Effector memory CD8-positive, alpha-beta T cell (primary cell): ENCODE measurements at places on chromosomes 13 and 19.

- DNase-seq = no peak
Observed at GRCh38 chr19:51002542-51003311, 1.3 kb upstream of the KLK8 start.

DNA sequence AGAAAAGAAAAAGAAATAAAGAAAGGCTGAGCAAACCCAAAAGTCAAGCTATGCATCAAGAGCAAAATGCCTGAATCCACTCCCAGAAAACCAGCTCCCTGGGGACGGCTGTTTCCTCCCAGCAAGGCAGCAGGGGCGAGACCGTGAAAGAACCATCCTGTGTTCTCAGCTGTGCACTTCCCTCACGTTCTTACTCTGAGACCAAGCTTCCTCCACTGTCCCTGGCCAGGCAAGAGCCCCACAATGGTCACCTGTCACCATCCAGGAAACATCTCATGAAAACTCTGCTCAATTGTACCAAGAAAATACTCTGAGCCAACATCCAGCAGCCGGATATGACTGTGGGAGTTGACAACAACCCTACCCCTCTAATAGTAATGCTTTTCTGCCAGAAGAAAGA is 22.9 kb downstream of the RAB20 start:
- no peak for DNase-seq

- DNase-seq = no peak
Observed at GRCh38 chr13:108342369-108343289, 73.1 kb downstream of the TNFSF13B start.

- no peak for DNase-seq
Observed at GRCh38 chr13:108070491-108070890, 144.8 kb downstream of the LIG4 start.

DNA sequence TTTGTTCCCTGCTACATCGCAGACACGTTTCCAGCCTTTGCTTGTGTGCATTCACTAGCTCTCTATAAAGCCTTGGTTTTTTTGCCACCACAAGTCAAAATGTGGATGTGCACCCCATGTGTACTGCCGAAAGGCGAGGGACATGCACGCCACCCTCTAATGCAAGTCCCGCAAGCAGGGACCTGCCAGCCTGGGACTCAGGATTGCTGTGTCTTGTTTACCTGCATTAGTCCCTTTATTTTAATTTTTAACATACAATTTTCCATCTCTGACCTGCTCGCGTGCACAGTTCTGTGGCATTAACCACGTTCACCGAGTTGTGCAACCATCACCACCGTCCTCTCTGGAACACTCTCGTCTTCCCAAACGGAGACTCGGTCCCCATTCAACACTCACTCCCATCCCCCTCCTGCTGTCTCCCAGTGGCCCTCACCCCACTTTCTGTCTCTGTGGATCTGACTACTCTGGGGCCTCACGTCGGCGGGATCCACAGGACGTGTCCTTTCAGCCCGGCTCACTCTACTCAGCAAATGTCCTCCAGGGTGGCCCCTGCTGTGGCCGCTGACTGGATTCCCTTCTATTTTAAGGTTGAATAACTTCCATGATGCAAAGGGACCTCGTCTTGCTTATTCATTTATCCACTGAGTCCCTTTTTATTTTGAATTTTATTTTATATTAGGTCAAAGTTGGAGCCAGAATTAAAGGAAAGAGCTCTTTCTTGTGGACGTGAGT is 58.4 kb downstream of the RASA3 start:
- DNase-seq = no peak

GRCh38 chr19:54209058-54209810 is 8.6 kb downstream of the RPS9 start:
- DNase-seq = no peak

DNA sequence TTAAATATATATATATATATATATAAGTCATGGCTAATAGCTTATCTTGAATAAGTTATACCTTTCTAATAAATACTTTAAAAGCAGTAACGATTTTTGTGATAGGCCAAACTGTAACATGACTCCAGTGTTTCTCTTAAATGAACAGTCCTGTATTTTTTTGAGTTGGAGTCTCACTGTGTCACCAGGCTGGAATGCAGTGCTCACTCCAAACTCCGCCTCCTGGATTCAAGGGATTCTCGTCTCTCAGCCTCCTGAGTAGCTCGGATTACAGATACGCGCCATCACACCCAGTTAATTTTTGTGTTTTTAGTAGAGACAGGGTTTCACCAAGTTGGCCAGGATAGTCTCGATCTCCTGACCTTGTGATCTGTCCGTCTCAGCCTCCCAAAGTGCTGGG is 814.2 kb upstream of the SLITRK5 start:
- DNase-seq = no peak

DNA sequence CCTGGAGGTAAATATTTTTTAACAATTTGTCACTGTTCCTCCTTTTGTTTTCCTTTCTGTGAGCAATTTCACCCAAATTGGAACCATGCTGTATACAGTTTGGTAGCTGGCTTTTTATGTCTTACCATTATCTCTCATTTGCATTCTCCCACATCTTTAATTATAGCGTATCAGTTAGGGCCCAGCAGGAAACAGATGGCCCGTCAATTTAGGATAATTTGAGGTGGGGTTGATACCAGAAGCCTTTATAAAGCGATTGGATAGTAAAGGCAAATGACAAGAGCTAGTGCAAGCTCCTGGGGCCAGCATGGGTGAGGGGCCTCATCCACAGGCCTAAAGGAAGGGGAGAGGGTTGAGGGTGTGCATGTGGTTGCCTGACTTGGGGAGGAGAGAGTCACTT is 3.8 kb upstream of the IFNL4 start:
- no peak for DNase-seq

DNA sequence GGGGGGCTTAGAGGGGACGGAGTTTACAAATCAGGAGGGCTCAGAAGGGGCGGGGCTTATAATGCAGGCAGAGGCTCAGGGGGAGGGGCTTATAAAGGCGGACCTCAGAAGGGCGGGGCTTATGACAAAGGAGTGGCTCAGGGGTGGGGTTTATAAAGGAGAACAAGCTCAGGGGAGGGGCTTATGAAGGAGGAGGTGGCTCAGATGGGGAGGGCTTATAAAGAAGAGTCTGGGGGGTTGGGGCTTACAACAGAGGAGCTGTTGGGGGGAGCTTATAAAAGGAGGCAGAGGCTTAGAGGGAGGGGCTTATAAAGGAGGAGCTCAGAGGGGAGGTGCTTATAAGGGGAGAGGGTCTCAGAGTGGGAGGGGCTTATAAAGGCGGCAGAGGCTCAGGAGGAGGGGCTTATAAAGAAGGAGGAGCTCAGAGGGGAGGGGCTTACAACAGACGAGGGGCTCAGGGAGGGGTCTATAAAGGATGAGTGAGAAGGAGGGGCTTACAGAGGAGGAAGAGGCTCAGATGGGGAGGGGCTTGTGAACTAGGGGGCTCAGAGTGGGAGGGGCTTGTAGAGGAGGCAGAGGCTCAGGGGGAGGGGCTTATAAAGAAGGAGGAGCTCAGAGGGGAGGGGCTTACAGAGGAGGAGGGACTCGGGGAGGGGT is 1.0 kb downstream of the SMIM24 start:
- peak; percentile 50 for DNase-seq

DNA sequence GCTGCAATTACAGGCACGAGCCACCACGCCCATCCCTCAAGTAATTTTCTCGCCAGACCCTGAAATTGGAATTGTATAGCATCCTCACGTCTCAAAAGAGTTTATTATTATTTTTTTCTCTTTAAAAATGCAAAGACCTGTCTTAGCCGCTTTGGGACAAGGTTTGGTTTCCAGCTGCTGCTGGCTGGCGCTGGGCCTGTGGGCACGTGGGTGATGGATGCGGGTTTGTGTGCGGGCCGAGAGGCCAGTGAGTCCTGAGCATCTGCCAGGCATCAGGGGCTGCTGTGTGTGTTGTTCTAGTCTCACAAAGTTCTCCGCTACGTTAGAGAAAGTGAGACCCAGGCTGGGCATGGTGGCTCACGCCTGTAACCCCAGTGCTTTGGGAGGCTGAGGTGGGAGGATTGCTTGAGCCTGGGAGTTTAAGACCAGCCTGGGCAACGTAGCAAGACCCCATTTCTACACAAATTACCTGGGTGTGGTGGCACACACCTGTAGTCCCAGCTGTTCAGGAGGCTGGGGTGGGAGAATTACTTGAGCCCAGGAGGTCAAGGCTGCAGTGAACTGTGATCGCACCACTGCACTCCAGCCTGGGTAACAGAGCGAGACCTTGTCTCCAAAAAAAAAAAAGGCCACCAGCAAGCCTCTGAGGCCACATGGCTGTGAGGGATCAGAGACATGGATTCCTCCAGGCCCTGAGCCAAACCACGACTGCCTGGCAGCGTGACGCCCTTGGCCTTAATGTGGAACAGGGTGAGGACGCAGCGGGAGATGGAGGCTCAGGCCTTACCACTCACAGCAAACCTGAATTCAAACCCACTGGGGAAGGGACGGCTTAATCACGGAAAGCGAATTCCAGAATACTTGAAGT is 4.7 kb upstream of the TMPRSS9 start:
- DNase-seq = no peak

GRCh38 chr19:42563352-42564210 is 31.1 kb downstream of the CEACAM8 start:
- no peak for DNase-seq

- no peak for DNase-seq
Observed at GRCh38 chr13:66887088-66887487, 343.0 kb downstream of the PCDH9 start.

- no peak for DNase-seq
Observed at GRCh38 chr13:46387064-46387851, at the start of gene RUBCNL. Gene RUBCNL, minus strand, starts transcription at chr13:46387252. Its CDS starts 14,777 bp downstream, at chr13:46372475.

- no peak for DNase-seq
Observed at GRCh38 chr19:39436350-39436716, 584 bp upstream of the RPS16 start.

DNA sequence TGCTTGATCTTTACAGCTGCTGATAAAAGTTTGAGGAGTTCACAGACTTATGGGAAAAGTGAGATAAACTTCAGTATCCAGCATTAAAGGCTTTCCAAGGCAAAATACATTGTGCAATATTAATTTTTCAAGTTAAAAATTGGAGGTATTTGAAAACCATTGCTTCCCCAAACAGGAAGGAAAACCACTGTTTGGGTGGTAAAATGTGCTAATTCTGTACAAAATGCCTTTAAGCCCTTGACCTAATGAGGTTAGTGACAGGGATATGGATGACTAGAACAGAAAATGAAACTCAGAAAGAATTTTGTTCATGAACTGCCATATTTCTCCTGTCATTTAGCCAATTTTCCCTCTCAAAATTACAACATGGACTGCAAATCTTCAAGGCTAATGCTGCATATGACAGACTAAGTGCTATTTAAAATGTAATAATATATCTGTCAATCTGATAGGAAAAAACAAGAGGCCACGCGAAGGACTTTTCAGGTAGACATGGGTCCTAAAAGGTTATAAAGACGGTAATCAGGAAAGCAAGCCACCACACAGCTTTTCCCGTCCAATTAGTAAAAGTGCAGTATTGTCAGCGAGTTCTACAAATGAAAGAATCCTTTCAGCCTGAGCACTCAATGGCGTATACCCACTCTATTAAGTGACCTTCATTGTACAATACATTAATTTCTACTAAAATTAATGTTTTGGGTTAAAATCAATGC is 212.8 kb downstream of the ENOX1 start:
- DNase-seq = no peak
